ENCODE measurements at places on chromosomes 2 and 18. TPM values are rescaled to one million over a fixed set of nuclear protein-coding genes. Genes with fewer than 3 reads are reported as not detected.

DNA sequence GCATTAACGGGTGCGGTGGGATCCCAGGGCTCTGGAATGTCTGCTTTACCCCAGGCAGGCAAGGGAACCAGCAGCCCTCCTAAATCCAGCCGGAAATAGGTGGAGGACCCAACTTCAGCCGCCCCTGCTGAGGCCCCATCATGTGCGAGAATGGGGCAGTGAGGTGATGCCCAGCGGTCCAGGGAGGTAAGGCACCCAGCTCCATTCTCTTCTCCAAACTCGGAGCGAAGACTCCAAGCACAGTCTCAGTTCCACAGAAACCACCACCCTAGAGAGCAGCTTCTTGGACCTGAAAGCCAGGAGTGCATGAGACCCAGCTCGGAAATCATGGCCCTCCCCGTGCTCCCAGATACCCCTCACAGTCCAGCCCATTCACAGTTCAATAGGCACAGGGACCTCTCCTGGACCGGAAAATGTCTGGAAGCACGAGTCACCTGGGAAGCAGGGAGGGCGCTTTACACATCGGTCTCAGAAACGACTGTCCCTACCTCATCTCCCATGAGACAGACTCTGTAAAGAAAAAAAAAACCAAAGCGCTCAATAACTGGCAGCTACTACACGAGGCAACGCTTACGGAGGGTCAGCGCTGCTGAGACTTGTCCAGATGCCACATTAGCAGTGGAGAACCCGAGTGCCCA is 2.0 kb downstream of the SDC1 start:
- DNase-seq, result no peak

GRCh38 chr2:171431677-171432167 is 2.1 kb downstream of the METTL8 start:
- DNase-seq, result peak; percentile 57

GRCh38 chr2:16249246-16250055 is 309.1 kb downstream of the MYCN start:
- DNase-seq, result no peak

- no peak for DNase-seq
These were observed 739.5 kb upstream of the SALL3 start for GRCh38 chr18:78240101-78240500.

DRC1 gene
- not detected for polyA plus RNA-seq
